Osteoblast (primary cell): ENCODE measurements at places on chromosomes 5 and 9. TPM values are rescaled to one million over a fixed set of nuclear protein-coding genes. Genes with fewer than 3 reads are reported as not detected.

SAPCD2 gene
- total RNA-seq = 0.88 and 1.1 TPM in 2 replicates

CEL gene
- under 0.01 TPM in 1 of 2 replicates, not detected in the other for total RNA-seq

PCDHGB1 gene
- total RNA-seq = 3.3 and 5.0 TPM in 2 replicates

ARSI gene
- 4.7 and 6.5 TPM in 2 replicates for total RNA-seq

CNTNAP3 gene
- total RNA-seq = 0.88 and 1.4 TPM in 2 replicates

HAUS6 gene
- 14.5 and 16.2 TPM in 2 replicates for total RNA-seq

AQP7 gene
- 0.59 TPM in 1 of 2 replicates, not detected in the other for total RNA-seq

- no peak overlapping the region for H3K4me3 ChIP-seq
- no peaks in the 10 kb centered on the region for H3K36me3 ChIP-seq
- peaks cover 12% of the 10 kb centered on the region for H3K4me1 ChIP-seq
- peak; percentile 10 for DNase-seq
These were observed 55.6 kb downstream of the DUSP1 start for GRCh38 chr5:172715421-172715780.

DNA sequence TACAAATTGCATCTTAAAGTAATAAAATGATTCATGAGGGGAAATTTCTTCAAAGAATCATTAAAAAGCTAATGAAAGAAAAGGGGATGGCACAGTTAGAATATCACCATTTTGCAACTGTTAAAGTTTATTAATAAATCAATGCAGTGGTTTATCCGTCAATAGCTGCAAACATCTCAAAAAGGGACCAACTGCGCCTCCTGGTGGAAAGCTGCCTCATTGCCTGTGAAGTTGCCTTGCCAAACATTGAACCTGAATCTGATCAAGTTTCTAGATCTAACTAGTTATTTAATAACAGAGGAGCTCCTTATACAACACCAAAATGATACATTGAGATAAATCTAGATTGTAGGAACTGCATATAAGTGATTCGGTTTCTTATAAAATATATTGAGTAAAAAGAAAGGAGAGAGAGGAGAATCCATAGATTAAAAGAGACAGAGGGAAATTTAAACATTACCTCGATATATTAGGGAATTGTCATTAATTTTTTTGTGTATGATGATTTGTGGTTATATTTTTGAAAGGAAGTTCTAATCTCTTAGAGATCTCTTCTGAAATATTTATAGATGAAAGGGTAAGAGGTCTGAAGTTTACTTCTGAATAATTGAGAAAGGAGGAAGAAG, 6.9 kb upstream of the NDUFB6 start:
- peaks cover 12% of the 10 kb centered on the region for H3K4me1 ChIP-seq
- H3K27ac ChIP-seq = no peak overlapping the region
- no peaks in the 10 kb centered on the region for H3K27me3 ChIP-seq
- no peaks in the 10 kb centered on the region for H3K36me3 ChIP-seq
- peak overlapping the region; percentile 56 for H3K4me3 ChIP-seq

DNA sequence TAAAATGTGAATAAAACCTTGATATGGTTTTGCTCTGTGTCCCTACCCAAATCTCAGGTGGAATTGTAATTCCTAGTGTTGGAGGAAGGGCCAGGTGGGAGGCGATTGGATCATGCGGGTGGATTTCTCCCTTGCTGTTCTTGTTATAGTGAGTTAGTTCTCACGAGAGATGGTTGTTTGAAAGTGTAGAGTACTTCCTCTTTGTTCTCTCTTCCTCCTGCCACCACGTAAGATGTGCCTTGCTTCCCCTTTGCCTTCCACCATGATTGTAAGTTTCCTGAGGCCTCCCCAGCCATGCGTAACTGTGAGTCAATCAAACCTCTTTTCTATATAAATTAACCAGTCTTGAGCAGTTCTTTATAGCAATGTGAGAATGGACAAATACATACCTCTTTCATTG, 34.9 kb downstream of the TARS1 start:
- no peak for DNase-seq
- H3K36me3 ChIP-seq = peaks cover 46% of the 10 kb centered on the region
- H3K4me3 ChIP-seq = no peak overlapping the region
- peaks cover 11% of the 10 kb centered on the region for H3K4me1 ChIP-seq
- H3K27ac ChIP-seq = no peak overlapping the region

- no peak overlapping the region for H3K27ac ChIP-seq
- H3K4me3 ChIP-seq = no peak overlapping the region
- no peaks in the 10 kb centered on the region for H3K4me1 ChIP-seq
- no peak for DNase-seq
These were observed 40.3 kb downstream of the ZNF354A start for GRCh38 chr5:178690208-178690607.

DNA sequence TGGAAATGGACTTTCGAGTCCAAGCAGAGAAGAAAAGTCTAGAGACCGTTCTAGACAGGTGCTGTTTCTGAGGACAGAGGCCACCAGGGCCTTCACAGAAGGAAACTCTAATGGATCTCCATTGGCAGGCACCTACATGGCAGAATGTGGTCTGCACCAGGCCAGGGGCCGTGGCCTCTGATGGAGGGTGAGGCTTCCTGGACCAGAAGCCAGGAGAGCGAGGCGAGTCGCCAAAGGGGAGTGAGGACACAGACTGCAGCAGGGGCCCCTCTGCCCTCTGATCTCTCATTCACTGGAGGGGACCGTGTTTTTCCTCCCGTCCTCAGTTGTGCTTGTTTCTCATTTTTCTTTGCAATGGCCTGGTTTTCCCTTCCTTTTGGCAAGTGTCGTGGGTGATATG, 41.1 kb downstream of the ALG2 start:
- H3K27ac ChIP-seq = no peak overlapping the region
- H3K4me1 ChIP-seq = peaks cover 7% of the 10 kb centered on the region
- no peak overlapping the region for H3K4me3 ChIP-seq
- H3K36me3 ChIP-seq = no peaks in the 10 kb centered on the region

GRCh38 chr9:86602715-86603114, 248.5 kb upstream of the TUT7 start:
- no peak for DNase-seq
- H3K4me3 ChIP-seq = no peak overlapping the region
- peaks cover 21% of the 10 kb centered on the region for H3K4me1 ChIP-seq
- no peaks in the 10 kb centered on the region for H3K36me3 ChIP-seq

- H3K36me3 ChIP-seq = no peaks in the 10 kb centered on the region
- no peak overlapping the region for H3K4me3 ChIP-seq
- no peak for DNase-seq
- H3K27ac ChIP-seq = no peak overlapping the region
- no peaks in the 10 kb centered on the region for H3K27me3 ChIP-seq
- H3K4me1 ChIP-seq = no peaks in the 10 kb centered on the region
These were observed 361.4 kb upstream of the POU5F2 start for GRCh38 chr5:94102849-94103248.

- H3K27ac ChIP-seq = no peak overlapping the region
- H3K36me3 ChIP-seq = no peaks in the 10 kb centered on the region
- peaks cover 19% of the 10 kb centered on the region for H3K4me1 ChIP-seq
- no peaks in the 10 kb centered on the region for H3K27me3 ChIP-seq
- DNase-seq = no peak
These were observed 71.0 kb downstream of the NREP start for GRCh38 chr5:111685969-111686368.

DNA sequence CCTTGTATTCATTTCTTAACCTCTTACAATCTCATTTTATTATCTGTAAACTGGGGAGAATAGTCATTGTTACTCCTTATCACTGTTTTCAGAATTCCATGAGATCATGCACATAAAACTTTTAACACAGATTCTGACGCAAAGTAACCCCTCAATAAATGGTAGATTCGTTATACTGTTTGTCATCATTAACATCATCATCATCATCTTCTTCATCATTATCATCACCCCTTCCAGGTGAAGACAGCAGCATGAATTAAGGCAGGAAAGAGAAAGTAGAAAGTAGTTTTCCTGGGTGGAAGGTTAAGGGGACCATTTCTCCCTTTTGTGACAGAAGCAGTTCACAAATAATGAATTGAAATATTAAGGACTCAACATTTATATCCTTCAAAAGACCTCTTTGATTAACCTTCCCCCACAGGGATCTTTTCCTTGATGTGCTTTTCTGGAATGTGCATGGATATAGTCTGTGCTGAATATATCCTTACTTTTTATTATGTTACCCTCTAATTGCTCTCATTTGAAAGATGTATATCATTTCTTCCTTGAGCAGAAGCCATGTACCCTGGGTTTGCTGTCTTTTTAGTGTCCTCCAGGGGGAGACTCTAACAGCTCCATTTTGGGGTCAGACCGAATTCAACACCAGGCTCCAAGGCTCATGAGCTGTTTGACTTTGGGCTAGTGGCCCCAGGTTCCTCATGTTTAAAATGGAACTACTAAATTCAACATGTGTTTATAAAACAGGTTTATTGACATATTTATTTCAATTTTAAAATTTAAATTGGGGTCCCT, 1029.9 kb upstream of the WWC1 start:
- no peaks in the 10 kb centered on the region for H3K4me1 ChIP-seq
- H3K27ac ChIP-seq = no peak overlapping the region
- no peaks in the 10 kb centered on the region for H3K36me3 ChIP-seq
- no peak overlapping the region for H3K4me3 ChIP-seq

DNA sequence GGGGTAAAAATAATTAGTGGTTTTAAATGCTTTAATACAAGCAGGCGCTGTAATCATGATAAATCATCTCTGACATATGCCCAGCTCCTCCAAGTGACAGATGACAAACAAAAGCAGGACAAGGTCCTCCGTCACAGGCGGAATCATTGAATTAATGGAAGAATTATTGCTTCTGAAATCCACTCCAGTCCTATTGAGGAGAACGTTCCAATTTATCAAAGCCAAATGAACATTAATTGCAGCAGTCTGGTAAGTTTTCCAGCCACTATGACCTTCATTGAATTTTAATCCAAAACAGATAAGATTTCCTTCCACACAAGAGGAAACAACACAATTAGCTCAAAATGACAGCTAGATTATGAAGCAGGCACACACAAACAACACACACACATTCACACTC, 136.8 kb downstream of the ASTN2 start:
- H3K4me3 ChIP-seq = no peak overlapping the region
- H3K4me1 ChIP-seq = no peaks in the 10 kb centered on the region
- H3K36me3 ChIP-seq = no peaks in the 10 kb centered on the region
- H3K27ac ChIP-seq = no peak overlapping the region
- no peaks in the 10 kb centered on the region for H3K27me3 ChIP-seq

DNA sequence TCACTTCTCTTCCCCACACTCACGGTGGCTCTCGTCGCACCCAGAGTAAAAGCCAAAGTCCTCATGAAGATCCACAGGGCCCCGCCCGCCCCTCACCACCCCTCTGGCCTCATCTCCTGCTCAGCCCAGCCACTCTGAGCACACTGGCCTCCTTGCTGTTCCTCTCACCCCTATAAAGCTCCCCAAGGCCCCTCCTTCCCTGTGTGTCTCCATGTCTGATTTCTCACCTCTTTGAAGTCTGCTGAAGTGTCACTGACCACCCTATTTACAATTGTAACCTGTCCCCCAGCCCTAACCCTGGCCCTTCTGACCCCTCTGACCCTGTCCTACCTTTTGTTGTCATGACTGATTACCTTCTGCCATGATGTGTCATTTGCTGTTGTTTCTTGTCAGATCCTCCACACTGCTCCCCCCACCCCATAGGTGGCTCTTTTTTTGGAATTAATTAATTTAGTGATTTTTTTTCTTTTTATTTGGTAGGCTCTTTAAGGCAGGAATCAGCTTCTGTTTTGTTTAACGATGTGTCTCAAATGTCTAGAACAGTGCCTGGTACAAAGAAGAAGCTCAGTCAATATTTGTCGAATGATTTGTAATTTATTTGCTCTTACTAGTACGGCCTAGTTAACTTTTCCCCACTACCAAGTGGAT, 90.2 kb downstream of the IQGAP2 start:
- no peak overlapping the region for H3K4me3 ChIP-seq
- no peaks in the 10 kb centered on the region for H3K27me3 ChIP-seq
- no peak overlapping the region for H3K27ac ChIP-seq
- DNase-seq = no peak

GRCh38 chr5:78591138-78591612, 57.4 kb downstream of the LHFPL2 start:
- H3K27ac ChIP-seq = peak overlapping the region; percentile 93
- peaks cover 73% of the 10 kb centered on the region for H3K4me1 ChIP-seq
- H3K27me3 ChIP-seq = no peaks in the 10 kb centered on the region
- DNase-seq = peak; percentile 78
- peak overlapping the region; percentile 19 for H3K4me3 ChIP-seq
- no peaks in the 10 kb centered on the region for H3K36me3 ChIP-seq

DNA sequence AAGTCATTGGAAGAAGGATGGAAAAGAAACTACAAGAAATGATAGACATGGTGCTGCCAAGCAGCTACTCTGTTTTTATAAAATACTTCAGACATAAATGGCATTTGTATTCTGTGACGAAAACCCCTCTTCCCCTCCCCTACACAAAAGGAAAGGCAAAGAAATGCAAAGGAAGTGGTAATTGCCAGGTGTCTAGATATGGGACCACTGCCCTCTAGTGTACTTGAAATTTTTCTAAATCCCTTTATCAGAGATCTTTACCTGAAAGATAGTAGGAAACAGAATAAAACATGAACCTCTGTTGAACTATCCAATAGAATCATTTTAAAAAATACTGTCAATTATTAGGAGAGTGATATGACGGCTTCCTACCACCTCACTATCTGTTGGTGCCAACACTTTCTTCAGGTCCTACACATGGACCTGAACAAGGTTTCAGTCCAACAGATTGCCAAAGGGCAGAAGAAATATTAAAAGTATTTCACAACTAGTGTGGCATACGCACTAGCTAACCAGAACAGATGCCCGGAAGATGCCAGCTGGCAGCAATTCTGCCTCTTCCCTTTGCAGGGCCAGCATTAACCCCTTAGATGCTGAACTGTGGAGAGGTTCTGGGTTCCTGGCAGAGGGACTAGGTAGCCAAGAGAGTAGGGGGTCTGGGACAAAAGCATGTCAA, 104.1 kb downstream of the TSSK1B start:
- H3K4me3 ChIP-seq = peak overlapping the region; percentile 48
- H3K4me1 ChIP-seq = peaks cover 9% of the 10 kb centered on the region
- H3K36me3 ChIP-seq = no peaks in the 10 kb centered on the region
- DNase-seq = no peak

- peaks cover 39% of the 10 kb centered on the region for H3K27me3 ChIP-seq
- DNase-seq = peak; percentile 80
- H3K27ac ChIP-seq = no peak overlapping the region
- H3K4me3 ChIP-seq = no peak overlapping the region
- no peaks in the 10 kb centered on the region for H3K4me1 ChIP-seq
These were observed 72.7 kb downstream of the NTNG2 start for GRCh38 chr9:132234535-132234934.

- DNase-seq = no peak
- no peaks in the 10 kb centered on the region for H3K36me3 ChIP-seq
These were observed 93.0 kb upstream of the PAPPA start for GRCh38 chr9:116060631-116061030.

GRCh38 chr5:175844174-175844573, 27.2 kb upstream of the CPLX2 start:
- H3K4me3 ChIP-seq = no peak overlapping the region
- no peak overlapping the region for H3K27ac ChIP-seq
- peaks cover 7% of the 10 kb centered on the region for H3K4me1 ChIP-seq
- no peaks in the 10 kb centered on the region for H3K27me3 ChIP-seq

GRCh38 chr5:69032009-69032408, 61.8 kb upstream of the SLC30A5 start:
- H3K36me3 ChIP-seq = no peaks in the 10 kb centered on the region
- no peak overlapping the region for H3K27ac ChIP-seq
- no peaks in the 10 kb centered on the region for H3K4me1 ChIP-seq
- H3K4me3 ChIP-seq = no peak overlapping the region

GRCh38 chr5:148060881-148061280, 2.9 kb upstream of the SPINK5 start:
- DNase-seq = no peak
- no peaks in the 10 kb centered on the region for H3K36me3 ChIP-seq
- no peaks in the 10 kb centered on the region for H3K27me3 ChIP-seq
- H3K4me1 ChIP-seq = no peaks in the 10 kb centered on the region
- no peak overlapping the region for H3K4me3 ChIP-seq
